ENCODE measurements at places on chromosomes 6 and 20.

GRCh38 chr6:167570460-167571400 is 245.8 kb downstream of the TTLL2 start:
- DNase-seq, result no peak

DNA sequence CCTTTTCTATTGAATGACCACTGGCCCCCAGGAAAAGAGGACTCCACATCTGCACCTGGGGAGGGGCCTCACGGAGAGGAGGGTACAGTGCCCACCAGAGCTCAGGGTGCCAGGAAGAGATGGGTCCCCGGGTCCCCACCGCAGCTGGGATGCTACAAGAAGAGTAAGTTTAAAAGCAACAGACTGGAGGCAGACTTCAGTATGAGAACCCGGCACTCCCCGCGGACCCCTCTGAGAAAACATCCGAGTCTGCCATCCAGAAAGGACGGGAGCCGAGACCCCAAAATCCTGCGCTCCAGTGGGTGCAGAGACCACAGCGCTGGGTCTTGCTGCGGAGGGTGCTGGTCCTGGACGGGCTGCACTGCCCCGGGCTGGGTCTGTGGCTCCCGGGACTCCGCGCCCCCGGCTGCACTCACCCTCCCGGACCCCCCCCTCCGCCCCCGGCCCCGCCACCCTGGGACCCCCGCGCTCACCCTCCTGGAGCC is 350 bp downstream of the HELZ2 start:
- peak; percentile 16 for DNase-seq

- DNase-seq, result no peak
Measured at GRCh38 chr6:137815692-137816091, 51.4 kb upstream of the TNFAIP3 start.

DNA sequence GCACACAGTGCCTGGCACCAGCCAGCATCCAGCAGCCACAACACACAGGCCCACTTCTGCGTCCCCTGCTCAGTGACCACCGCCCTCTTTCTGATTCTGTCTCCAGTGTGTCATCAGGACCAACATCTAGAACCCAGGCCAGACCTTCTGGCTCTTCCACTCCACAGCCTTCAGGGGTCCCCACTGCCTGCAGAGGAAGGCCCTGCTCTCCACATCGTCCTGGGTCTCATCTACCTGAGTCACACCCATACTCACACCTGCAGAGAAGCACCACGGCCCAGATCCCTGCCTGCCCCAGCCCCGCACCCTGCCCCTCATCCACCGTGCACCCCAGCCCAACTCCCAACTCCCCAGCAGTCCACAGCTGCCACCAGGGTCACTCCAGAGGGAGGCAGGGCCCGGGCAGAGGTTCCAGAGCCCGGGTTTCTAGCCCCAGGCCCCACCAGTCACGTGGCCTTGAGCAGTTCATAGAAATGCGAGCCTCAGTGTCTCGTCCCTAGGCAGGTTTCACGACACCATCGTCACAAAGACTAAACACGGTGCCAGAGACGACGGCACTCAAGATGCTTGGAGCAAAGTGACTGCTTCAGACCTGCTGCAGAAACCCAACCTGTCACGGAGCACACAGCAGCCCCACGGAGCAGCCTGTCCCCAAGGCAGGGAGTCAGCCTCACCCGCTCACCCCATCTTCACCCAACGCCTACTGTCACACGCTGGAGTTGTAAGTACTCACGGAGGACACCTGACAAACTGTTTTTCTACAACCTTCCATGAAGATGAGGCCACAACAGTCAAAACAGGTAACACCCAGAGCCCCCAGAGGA is 16.1 kb downstream of the TAF4 start:
- DNase-seq, result no peak

DNA sequence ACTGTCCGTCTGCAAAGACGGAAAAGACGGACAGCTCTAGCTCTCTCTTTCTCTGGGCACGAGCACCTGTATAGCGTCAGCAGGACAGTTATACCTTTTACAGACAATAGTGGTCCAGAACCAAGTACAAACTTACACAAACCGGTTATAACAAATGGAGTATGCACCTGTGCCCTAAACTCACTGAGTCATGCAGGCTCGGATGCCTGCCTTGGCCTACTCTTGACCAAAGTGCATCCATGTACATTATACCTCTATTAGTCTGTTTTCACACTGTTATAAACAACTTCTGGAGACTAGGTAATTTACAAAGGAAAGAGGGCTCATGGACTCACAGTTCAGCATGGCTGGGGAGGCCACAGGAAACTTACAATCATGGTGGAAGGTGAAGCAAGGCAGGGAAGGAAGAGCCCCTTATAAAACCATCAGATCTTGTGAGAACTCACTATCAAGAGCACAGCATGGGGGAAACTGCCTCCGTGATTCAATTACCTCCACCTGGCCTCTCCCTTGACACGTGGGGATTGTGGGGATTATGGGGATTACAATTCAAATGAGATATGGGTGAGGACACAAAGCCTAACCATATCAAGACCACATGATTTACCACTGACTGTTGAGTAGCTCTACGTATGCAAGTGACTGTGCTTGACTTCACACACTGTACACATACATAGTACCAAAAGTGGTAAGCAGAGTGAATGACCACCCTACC is 23.1 kb downstream of the MAN1A1 start:
- DNase-seq, result no peak

- peak; percentile 60 for DNase-seq
Measured at GRCh38 chr6:149209871-149210775, 107.4 kb upstream of the TAB2 start.

- no peak for DNase-seq
Measured at GRCh38 chr20:49682278-49682677, 31.4 kb downstream of the B4GALT5 start.

DNA sequence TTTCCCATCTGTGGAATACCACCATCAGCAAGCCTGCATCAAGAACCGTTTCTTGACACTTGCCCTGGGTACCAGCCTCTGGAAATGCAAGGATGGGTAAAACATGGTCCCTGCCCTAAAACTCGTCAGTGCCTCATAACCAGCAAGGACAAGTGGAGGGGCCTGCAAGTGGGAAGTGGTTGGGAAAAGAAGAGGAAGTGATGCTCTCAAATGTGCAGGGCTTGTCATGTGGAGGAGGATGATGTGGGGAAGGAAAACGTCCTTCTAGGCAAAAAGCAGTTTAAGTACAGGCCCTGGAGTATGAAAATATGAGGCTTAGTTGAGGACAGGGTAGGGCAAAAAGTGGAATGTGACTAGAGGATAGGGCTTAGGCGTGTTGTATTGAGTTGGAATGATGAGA is 19.0 kb downstream of the RREB1 start:
- no peak for DNase-seq

- peak; percentile 34 for DNase-seq
Measured at GRCh38 chr20:49987868-49988690, 5.3 kb downstream of the SNAI1 start.

DNA sequence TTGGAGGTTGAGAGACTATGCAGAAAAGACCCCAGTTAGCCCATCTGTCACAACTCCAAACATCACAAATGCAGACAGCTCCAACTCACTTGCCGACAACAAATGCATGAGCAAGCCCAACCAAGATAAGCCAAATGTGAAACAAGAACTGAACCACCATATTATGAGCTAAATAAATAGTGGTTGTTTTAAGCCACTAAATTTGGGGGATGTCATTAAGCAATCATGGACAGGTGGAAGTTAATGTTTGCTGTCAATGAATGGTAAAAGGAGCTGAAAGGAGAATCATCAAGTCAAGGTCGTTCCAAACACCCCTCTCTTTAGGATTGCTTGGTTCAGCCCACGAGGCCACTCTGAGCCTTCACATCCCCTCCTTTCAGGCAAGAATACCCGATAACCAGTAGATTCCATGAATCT is 71.2 kb upstream of the PLCB4 start:
- DNase-seq, result no peak

- DNase-seq, result no peak
Measured at GRCh38 chr6:113744861-113745260, 112.3 kb upstream of the MARCKS start.

DNA sequence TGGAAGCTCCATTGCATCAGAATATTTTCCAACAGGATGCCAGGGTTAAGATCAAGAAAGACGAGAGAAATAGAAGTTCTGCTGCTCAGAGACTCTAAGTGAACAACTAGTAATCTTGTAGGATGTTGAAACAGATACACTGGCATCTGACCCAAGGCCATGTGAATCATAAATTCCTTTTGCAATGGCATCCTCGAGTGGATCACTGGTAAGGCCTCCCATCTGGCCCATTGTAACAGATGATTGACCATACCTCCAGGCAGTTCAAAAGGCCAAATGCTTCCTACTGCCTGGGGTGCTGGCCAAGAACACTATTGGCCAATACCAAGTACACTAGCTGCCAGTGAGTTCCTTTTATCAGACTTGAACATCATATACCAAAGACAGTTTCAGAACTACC is 9.9 kb upstream of the SLC17A3 start:
- peak; percentile 87 for DNase-seq

DNA sequence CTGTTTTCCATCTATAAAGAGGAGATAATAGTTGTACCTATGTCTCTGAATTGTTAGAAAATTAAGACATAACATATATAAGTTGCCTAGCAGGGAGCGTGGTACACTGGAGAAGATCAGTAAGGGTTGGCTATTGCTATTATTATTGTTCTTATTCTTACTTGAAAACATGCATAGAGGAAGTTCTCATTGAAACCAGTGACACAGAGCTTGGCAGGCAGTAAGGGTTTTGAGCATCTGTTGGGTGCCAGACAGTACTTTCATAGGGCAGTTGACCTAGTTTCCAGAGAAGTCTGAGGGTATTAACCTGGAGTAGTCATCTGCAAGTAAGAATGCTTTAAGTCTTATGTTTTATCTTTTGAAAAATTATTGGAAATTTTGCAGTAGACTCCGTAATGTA is 13.3 kb upstream of the SGK1 start:
- no peak for DNase-seq

- DNase-seq, result no peak
Measured at GRCh38 chr6:12528136-12528535, 188.4 kb upstream of the PHACTR1 start.

DNA sequence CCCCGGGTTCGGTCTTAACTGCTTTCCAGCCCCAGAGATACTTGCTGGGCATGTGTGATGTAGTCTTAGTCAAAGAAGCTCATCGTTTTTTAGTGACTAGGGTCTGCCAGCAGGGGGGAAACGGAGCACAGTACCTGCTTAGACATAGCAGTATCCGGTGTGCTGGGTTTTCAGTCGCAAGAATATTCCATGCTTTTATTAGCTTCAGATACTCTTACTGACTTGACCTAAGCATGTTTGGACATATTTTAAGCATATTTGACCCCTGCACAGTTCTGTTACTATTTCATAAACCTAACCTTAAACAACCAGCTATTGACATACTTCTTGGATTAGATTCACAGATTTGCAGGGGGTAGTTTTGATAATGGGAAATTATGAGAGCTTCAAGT is 3.0 kb downstream of the E2F3 start:
- DNase-seq, result peak; percentile 71
